ENCODE measurements at places on chromosomes 3 and 15. TPM values are rescaled to one million over a fixed set of nuclear protein-coding genes. Genes with fewer than 3 reads are reported as not detected.

ITIH4 gene
- total RNA-seq: 6.3 TPM

DNA sequence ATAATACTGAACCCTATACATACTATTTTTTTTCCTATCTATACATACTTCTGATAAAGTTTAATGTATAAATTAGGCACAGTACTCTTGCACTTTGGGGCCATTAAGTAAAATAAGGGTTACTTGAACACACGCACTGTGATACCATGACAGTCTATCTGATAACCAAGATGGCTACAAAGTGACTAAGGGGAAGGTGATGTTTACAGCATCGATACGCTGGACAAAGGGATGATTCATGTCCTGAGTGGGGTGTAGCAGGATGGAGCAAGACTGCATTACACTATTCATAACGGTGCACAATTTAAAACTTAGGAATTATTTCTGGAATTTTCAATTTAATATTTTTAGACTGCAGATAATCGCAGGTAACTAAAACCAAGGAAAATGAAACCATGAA lies 30.0 kb upstream of the SLC2A2 start:
- DNase-seq: no peak
- no peaks in the 10 kb centered on the region for H3K36me3 ChIP-seq
- no peaks in the 10 kb centered on the region for H3K27me3 ChIP-seq
- no peaks in the 10 kb centered on the region for H3K4me1 ChIP-seq

GRCh38 chr3:8931342-8931741 lies 31.9 kb downstream of the RAD18 start:
- no peaks in the 10 kb centered on the region for H3K4me1 ChIP-seq
- no peaks in the 10 kb centered on the region for H3K27me3 ChIP-seq
- no peak overlapping the region for H3K27ac ChIP-seq
- peaks cover 15% of the 10 kb centered on the region for H3K36me3 ChIP-seq

SNURF gene
- 12.1 TPM for total RNA-seq

DNA sequence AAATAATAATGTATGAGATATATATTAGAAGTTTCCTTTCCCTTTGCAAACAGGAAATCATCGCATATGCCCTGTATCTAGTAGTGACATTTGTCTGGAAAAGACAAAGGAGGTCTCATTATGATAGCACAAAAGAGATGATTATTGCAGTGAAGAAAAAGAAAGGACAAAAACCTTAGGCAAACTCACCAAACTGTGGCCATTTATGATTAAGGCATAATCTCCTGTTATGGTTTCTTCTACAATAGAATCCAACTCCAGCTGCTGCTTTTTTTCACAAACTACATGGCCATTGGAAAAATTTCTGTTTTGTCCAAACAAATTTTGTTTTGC lies 218.2 kb downstream of the ATP8B4 start:
- no peak overlapping the region for H3K4me3 ChIP-seq
- H3K4me1 ChIP-seq: peaks cover 9% of the 10 kb centered on the region
- no peaks in the 10 kb centered on the region for H3K27me3 ChIP-seq
- H3K27ac ChIP-seq: no peak overlapping the region
- DNase-seq: no peak
- no peaks in the 10 kb centered on the region for H3K36me3 ChIP-seq

SKOR1 gene
- 0.49 TPM for total RNA-seq

SPATA12 gene
- total RNA-seq: not detected

NRROS gene
- 0.52 TPM for total RNA-seq

LRRIQ4 gene
- total RNA-seq: 0.16 TPM

- peak; percentile 89 for DNase-seq
- H3K4me1 ChIP-seq: peaks cover 35% of the 10 kb centered on the region
- no peaks in the 10 kb centered on the region for H3K36me3 ChIP-seq
These were observed 20.3 kb upstream of the CSPG4 start for GRCh38 chr15:75732809-75733451.

GRCh38 chr15:77440378-77440999 lies 19.8 kb downstream of the HMG20A start:
- no peaks in the 10 kb centered on the region for H3K4me1 ChIP-seq
- peaks cover 3% of the 10 kb centered on the region for H3K36me3 ChIP-seq
- no peak for DNase-seq
- no peak overlapping the region for H3K4me3 ChIP-seq
- H3K27ac ChIP-seq: no peak overlapping the region
- H3K27me3 ChIP-seq: no peaks in the 10 kb centered on the region

- no peak overlapping the region for H3K27ac ChIP-seq
- H3K27me3 ChIP-seq: no peaks in the 10 kb centered on the region
- H3K36me3 ChIP-seq: no peaks in the 10 kb centered on the region
- no peaks in the 10 kb centered on the region for H3K4me1 ChIP-seq
- H3K4me3 ChIP-seq: no peak overlapping the region
These were observed 231.3 kb upstream of the SATB1 start for GRCh38 chr3:18656410-18656809.

DNA sequence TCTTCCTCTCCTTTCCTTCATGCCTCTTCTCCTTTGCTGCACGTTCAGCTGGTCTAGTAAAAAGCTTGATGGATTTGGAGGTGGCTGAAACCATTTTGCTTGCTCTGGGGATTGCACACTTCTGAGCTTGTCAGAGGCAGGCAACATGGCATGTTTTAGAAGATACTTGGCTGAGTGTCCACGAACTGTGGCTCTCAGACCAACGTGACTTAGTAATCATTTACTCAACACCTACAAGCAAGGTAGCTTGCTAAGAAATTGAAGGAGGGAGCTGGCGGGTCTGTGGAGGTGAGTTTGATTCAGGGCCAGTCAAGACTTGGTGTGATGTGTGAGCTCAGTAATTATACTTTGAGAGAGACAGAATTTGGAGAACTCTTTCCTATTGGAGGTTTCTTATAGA lies 196.0 kb downstream of the LPP start:
- no peak for DNase-seq
- H3K4me3 ChIP-seq: no peak overlapping the region
- no peak overlapping the region for H3K27ac ChIP-seq
- peaks cover 26% of the 10 kb centered on the region for H3K4me1 ChIP-seq
- H3K27me3 ChIP-seq: no peaks in the 10 kb centered on the region
